ENCODE measurements at places on chromosomes 2 and 18.

DNA sequence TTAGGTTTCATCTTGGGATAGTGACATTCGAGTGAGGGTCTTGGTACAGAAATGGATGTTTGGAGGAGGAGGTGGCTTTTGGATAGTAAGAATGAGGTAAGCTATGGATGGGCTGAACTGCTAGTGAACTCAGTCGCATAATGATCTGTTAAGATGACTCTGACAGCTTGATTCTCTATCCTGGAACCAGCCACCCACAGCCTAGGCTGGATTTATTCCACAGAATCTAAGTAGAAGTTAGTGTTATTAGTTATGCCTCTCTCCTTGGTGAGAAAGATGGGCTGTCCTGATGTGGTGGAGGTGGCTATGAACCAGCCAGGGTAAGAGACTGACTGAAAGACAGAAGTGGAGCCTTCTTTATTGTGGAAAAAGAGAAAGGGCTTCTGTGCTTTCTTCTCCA, 22.4 kb downstream of the IL36A start:
- DNase-seq = no peak

DNA sequence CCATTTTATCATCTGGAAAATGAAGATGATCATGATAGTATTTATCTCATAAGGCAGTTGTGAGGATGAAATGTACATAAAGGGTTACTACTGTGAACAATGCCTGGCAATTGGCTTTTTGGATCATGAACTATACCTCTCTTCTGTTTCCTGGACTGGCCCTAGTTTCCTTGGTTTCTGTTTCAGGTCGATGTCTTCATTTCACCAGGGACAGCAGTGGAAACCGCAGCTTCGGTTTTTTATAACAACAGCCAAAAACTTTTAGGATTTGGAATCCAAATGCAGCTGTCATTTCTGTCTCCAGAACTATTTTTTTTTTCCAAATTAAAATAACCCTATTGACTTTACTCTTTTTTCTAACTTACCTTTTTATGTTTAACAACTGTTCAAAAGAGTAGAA, 425.1 kb downstream of the RND3 start:
- no peak for DNase-seq

DNA sequence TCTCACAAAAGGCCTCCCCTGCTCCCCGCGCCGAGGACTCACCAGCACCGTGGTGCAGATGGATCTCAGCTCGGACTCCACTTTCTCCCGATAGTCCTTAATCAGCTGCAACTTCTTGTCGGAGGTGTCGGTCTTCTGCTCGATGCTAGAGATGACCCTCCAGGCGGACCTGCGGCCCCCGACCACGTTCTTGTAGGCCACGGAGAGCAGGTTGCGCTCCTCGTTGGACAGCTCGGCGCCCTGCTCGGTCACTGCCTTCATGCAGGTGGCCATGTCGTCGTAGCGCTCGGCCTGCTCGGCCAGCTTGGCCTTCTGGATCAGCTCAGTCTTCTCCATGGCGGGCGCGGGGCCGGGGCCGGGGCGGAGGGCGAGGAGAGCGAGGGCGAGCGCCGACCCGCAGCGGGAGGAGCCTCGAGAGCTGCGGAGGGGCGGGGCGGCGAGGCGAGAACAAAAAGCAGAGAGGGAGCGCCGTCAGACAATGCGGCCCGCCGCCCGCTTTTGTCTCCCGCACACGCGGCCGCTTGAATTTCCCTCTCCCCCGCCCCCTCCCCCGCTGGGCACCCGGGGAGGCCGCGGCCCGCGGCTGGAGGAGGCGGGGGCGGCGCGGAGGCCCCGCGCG, 571 bp downstream of the YWHAQ start:
- DNase-seq = no peak

DNA sequence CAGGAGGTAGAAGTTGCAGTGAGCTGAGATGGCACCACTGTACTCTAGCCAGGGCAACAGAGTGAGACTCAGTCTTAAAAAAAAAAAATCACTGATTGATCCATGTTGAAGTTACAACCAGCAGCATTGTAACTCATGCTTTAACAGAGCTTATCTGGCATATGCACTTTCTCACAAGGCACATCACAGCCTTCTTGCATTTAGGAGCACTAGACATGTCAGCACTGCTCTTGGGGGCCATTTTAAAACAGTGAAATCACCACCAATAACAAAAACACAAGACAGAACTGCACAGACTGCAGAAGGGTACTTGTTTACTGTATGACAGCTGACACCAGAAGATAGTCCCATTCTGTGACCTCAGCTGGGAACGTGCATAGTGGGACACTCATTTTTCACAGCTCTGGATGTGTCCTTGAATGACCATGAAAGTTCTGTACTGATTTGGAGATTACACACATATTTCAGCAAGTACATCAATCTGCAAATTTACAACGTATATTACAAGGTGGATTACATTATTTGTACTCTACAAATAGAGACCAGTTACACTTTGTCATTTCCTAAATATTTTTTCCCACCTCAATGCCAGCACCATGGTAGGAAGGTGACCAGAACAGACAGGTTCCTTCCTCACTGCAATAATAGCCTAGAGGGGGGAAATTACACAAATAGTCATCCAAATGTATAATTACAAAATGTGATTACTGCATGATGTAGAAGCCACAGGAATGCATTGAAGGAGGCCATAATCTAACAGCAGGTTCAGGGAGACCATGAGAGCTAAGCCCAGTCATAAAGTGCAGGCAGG, 35.1 kb downstream of the CCBE1 start:
- no peak for DNase-seq

GRCh38 chr2:3409627-3410170, 30.2 kb downstream of the TRAPPC12 start:
- DNase-seq = no peak

DNA sequence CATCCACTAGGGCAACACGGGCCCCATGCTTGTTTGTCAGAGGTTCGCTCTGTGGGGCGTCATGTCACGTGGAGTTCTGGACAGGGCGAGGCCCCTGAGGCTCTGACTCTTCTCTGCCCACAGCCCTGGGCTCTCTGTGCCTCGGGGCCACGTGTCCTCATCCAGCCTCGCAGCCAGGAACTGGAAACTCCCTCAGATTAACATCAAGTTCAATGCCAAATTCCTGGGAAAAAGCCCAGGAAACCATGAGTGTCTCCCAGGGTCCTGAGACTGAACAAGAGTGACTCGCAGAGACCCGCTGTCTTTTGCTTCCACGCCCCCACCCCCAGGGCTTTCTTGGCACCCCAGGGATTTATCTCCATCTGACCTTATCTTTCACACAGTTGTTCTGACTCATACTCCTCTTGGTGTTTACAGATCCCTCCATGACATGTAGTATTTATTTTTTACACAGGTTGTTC, 174.0 kb upstream of the PIEZO2 start:
- DNase-seq = no peak

GRCh38 chr18:26135548-26135947, 1.9 kb downstream of the PSMA8 start:
- no peak for DNase-seq

GRCh38 chr2:220664272-220665107, 907.6 kb downstream of the EPHA4 start:
- DNase-seq = no peak

- no peak for DNase-seq
Measured at GRCh38 chr2:238098901-238099713, 1.0 kb upstream of the ESPNL start.

GRCh38 chr2:215961981-215962380, 51.4 kb downstream of the MREG start:
- no peak for DNase-seq

DNA sequence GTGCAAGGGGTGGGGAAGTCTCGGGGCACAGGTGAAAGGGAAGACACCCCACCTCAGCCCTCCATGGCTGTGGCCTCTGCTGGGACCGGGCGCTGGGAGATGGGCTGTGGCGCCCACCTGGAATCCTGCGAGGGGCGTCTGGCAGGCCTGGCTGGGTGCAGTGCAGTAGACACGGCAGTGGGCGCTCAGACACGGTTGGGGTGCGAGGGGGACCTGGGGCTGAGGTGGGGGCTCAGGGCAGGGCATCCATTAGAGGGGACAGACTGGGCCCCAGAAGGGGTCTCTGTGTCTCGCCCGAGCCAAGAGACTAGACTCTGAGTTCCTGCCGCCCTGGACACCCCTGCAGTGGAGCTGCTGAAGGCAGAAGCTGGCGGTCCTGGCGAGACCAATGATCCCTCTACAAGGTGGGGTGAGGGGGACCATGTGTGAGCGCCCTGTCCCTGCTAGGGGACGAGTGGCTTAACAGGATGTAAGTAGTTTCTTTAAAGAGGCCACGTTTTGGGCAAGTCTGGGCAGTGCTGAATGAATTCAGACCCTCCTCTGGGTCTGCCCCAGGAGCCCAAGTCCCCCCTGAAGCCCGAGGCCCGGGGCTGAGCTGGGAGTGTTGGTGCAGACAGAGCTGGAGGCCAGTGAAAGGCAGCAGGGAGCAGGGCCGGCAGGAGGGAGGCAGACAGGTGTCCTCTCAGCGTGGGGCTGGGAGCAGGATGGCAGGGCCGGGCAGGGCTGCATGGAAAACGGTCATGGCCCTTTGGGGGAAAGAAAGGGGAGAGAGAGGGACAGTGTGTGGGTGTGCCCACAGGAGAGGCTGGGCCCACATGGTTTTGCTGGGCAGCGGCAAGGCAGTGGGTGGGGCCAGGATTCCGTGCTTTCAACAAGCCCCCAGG, 57.2 kb downstream of the HS6ST1 start:
- no peak for DNase-seq

DNA sequence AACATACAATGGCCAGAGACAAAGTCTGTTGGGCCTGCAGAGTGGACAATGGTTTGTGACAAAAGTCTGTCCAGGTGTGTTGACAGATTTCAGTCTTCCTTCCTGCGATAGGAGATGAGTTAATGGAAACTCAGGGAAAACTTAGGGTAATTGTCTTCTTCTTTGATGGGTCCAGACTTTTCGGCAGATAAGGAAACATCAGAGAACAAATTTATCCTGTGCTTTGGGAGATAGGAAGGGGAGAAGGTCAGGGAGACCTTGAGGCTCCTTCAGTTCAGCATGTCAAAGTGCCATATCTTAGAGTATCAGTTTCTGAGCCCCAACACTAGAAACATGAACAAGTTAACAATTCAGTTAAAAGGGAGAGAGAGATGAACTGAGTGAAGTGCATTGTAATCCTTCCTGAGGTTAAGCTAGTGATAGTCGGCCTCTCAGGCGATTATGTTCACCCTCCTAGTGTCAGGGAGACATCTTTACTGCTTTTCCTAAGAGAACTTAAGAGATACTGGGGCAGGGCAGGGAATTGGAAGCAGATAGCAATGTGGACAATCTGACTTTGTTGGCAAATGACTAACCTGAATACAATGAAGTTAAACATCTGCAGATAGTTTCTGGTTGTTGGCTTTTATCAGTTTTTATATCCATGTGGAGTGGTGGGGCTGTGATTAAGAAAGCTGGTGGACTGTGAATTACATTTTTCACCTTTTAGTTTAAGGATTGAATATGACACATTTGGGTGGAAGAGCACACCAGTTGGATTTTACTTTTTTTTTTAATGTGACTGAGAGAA, 248.8 kb upstream of the FN1 start:
- no peak for DNase-seq

DNA sequence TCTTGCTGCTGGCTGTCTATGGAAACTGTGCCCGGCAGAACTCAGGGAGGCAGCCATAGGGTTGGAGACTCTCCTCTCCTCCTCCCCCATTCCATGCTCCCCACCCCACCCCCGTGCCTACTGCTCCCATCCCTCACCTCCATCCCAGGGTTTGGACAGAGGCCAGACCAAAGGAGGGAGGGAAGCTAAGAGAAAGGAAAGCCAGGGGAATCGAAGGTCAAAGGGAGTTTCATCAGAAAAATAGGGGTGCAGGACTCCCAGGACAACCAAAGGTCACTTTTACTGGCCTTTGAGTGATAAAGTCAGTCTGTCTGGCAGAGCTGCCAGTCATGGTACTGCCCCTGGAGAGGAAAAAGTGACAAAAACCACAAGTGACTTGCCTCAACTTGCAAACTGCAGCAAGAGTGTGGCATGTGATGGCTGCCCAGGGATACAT, 187.3 kb upstream of the CTAGE1 start:
- DNase-seq = no peak

- no peak for DNase-seq
Measured at GRCh38 chr18:42364766-42365165, 409.7 kb downstream of the PIK3C3 start.

DNA sequence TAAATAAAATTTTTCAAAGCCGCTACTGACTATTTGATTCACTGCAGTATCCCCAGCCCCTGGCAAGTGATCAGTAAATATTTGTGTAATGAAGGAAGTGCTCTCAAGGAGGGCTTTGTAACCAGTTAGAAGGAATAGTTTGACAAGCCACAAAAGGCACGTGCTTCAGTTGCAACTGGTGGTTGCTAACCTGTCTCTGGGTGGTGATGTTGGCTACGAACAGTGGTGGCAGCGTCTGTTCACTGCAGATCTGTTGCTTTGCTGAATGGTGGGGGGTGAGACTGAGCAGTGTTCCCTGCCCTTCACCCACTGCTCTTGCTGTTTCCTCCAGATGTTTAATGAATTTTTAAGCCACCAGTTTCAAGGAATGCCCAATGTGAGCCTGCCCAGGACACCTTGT, 73.9 kb upstream of the SIX2 start:
- no peak for DNase-seq

- DNase-seq = peak; percentile 59
Measured at GRCh38 chr18:43248610-43249249, 28.6 kb downstream of the SYT4 start.

- no peak for DNase-seq
Measured at GRCh38 chr2:47429795-47430194, 26.8 kb downstream of the MSH2 start.

- DNase-seq = no peak
Measured at GRCh38 chr2:240934701-240935102, 28.6 kb downstream of the CROCC2 start.

DNA sequence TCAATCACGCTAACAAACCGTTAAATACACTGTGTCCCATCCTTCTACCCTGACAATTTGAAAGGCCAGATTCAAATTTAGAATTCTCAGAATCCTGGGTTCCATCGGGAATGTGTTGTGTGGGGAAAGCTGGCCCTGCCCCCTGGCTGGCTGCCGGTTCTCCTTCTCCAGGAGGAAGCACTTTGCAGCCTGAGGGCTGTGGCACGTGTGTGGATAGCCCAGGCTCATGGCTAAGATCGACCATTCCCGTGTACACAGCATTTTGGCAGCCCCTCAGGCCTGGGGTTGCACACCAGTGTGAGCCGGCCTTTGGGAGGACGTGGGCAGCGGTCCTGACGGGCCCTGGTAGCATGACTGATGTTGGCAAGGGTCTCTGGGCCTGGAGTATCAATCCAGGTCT, 51.0 kb upstream of the ROCK2 start:
- DNase-seq = no peak
